Cerebellar nuclear complex (tissue), 1 donor: ENCODE measurements at places on chromosomes 4 and X.

GRCh38 chr4:7658341-7659204, 223.8 kb upstream of the PSAPL1 start:
- DNase-seq, result no peak

- no peak for DNase-seq
Measured at GRCh38 chr4:8516996-8517550, 63.1 kb upstream of the GPR78 start.

- no peak for DNase-seq
Measured at GRCh38 chr4:162865102-162865501, 301.6 kb downstream of the NAF1 start.

GRCh38 chr4:10949039-10949733, 264.6 kb upstream of the CLNK start:
- DNase-seq, result no peak

DNA sequence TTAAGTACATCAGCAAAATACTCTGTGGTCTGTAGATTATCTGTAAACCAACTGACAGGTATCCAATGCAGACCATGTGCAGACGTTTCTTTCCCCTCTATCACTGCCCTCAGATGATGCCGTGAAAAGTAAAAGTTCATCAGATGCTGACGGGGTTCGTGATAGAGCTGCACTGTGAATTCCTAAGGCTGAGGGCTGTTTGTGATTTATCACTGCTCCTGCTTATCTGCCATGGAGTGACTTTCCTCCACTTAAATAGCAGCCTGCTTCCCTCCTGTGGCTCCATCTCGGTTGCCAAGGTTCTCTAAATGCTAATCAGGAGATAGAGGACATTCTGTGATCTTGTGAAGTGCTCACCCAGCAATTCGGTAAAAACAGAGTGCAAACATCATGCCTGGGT, 89.3 kb upstream of the SRD5A3 start:
- DNase-seq, result no peak
